ENCODE measurements at places on chromosomes 4 and X.
A peak's percentile ranks its signal among the peaks of the same experiment; 100 is the strongest.

DNA sequence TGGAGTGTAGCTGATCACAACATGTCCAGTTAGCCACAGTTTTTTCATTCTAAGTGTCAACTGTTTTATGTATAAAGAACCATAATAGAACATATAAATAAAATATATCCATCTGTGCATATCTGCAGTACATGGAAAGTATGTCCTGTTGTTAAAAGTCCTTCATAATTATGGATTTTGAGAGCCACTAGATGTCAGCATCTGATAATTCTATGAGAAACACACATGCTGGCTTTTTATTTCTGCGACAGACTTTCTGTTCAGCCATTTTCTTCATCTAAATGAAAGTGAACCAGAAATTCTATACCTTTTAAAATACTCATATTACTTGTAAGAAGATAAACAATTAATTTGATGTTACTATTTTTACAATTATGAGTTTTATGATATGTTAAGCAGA, 251.5 kb downstream of the GPM6A start:
- DNase-seq: peak; percentile 14

DNA sequence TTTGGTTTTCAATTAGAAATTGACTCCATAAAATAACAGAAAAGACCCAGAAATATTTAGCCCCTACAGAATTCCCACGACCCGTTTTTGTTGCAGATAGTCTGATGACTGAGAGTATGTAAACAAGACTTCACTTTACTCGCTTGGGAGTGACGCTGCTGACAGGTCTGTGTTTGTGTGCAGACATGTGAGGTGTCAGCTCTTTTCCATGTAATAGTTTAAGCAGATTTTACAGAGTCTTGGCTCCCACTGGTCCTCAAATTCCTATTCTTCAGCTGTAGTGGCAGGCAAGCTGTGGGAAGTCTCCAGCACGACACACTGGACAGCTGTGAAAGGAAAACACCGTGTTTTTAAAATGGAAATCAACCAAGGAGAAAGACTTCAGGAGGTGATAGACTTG, 455.7 kb downstream of the GABRG1 start:
- no peak for DNase-seq

DNA sequence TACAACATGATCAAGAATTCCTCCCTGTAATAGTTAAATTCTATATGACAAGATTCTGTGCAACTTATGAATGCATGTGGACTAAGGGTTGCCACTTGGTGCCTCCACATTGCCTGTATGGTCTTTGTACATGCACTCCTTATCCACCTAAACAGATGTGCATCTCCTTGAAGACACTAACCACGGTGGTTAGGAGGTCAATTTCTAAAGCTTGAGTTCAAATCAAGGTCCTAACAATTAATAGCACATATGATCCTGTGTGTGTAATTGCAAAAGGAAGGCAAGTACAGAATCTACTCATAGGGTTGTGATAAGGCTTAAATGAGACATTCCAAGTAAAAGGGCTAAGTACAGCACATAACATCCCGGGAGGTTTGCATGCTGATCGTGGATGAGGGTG, 1.5 kb upstream of the IL21 start:
- no peak for DNase-seq

- no peak for DNase-seq
Measured at GRCh38 chr4:139940600-139940999, 213.4 kb downstream of the MAML3 start.

DNA sequence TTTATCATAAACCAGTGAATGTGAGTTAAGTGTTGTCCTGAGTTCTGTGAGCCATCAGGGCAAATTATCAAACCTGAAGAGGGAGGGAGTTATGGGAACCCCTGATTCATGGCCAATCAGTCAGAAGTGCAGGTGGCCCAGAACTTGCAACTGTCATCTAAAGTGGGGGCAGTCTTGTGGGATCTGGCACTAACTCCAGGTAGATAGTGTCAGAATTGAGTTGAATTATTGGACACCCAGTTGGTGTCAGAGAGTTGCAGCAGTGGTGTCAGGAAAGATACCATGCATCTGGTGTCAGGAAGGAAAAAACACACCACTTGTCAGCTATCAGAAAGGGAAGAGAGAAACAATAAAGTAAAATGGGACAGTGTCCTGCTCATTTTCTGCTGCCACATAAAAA, 8.4 kb downstream of the CORIN start:
- no peak for DNase-seq

DNA sequence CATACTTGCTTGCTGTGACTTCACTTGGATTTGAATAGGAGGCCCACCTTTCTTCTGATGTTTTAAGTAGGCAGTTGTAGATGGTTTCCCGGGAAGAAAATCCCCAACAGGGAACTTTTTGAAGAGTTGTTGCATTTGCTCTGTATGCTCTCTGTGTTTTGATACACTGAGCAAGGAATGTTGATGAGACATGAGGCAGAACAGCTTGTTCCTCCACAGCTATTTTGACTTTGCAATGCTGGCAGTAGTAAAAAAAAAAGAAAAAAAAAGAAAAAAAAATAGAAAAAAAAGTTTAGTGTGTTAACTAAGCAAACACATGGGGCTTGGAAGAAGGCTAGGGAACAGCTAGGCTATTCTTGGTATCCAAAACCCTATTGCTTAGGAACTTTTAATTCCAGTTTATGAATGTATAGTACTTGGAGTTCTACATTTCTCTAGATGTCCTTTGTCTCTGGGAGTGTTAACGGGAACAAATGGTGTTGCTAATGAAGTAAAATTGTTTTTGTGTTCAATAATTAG, 23.4 kb upstream of the PAQR3 start:
- no peak for DNase-seq

All from Jurkat, Clone E6-1 (cell line).